Umbilical cord (tissue), 2 donors: ENCODE measurements at places on chromosomes 2 and 18.
A peak's percentile ranks its signal among the peaks of the same experiment; 100 is the strongest.

GRCh38 chr2:185372188-185372587 is 366.4 kb upstream of the FSIP2 start:
- DNase-seq, result no peak

DNA sequence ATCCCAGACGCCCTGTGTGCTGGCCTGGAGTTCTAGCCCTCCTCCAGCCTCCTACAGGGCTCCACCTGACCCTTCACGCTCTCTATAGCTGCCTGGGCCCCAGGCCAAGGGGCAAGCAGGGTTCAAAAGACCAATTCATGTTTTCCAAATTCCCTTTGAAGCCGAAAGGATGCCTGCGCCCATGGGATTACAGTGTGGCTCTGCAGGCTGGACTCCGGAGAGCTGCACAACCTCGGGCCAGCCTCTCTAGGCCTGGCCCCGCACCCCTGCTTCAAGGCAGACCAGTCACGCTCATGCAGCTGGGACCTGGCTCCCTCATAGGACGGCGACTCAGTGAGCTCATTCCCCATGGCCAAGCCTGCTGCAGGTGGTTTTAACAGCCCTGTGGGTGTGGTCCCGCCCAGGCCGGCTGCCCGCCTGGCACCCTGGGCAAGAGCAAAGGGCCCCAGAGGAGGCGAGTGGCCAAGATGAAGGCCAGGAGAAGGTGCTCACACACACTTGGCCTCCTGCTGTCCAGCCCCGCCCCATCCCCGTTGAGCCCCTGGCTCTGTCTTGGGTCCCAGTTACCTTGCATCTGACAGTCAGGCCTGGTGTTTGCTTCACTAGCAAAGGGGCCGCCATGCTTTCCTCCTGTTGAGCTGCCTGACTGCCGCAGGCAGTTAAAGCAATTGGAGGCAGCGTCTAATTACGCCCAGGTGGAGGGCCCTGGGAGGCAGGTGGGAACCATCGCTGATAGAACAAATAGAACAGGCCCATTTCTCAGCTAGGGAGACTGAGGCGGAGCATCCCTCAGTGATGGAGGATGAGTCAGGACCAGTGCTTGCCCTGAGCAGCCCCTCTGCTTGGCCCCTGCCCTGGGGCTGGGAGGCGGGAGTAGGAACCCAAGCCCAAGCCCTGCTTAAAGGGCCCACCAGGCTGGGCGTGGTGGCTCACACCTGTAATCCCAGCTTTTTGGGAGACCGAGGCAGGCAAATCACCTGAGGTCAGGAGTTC is 56.9 kb downstream of the SMAD7 start:
- DNase-seq, result peak; percentile 64

DNA sequence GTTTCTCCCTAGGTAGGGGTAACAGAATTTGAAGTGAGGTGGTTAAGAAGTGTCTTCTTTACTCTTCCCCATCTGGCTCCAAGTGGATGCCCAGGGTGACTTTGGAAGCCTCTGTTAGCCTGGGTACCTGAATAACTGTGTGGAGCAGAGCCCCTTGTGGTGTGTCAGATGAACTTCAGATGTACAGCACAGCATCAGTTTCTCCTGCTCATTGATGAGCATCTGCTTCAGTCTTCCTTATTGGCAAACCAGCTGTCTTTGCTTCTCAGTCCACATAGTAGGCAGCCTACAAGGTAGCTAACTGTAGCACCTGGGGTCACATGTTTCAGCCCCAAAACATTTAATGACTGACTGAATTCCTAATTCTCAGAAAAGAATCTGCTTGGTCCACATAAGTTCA is 56.2 kb upstream of the ATP8B1 start:
- no peak for DNase-seq

DNA sequence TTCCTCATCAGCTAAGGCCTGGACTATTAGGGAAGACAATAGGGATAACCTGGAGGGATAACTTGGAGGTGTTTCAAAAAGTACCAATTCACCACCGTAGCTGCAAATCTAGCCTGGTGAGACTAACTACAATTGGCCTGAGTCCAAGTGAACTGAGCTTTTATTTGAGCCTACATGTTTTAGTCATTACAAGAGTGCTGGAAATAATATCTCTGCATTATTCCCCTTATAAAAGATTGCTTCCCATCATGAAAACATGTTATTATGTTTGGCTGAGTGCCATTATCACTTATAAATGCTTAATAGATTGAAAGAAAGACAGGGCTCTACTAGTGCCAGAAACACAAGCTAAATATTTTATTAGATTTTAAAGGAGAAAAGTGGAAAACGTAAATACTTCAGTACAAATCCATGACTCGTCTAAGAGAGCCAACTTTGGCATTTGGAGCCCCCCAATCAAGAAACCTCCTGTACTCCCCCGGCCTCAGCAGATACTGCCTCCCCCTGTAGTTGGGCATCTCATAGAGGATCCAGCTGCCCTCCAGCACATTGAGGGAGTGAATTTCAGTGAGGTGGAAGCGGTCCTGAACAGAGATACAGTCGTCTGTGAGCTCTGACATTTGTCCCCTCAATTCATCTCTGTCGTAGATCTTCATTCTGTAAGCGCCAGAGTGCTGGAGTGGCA is 3.6 kb downstream of the CRYGB start:
- DNase-seq, result peak; percentile 57

- no peak for DNase-seq
Observed at GRCh38 chr18:54280220-54280569, 10.9 kb downstream of the POLI start.

GRCh38 chr2:218745160-218745558 is 34.5 kb downstream of the TTLL4 start:
- DNase-seq, result no peak

DNA sequence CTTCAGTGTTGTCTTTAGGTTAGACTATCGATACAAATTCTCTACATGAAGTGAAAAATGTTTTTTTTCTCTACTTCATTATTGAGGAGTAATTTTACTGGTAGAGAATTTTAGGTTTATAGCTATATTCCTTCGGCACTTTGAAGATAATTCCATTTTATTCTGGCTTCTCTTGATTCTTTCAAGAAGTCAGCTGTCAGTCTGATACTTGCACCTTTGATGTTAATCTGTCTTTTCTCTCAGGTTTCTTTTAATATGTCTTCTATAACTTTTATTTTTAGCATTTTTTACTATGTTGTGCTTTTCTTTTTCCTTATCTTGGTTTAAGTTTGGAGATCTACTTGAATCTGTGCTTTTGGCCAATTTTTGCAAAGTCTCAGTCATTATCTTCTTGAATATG is 18.6 kb downstream of the TSPYL6 start:
- DNase-seq, result no peak

- no peak for DNase-seq
Observed at GRCh38 chr18:73711256-73711655, 436.4 kb downstream of the FBXO15 start.

DNA sequence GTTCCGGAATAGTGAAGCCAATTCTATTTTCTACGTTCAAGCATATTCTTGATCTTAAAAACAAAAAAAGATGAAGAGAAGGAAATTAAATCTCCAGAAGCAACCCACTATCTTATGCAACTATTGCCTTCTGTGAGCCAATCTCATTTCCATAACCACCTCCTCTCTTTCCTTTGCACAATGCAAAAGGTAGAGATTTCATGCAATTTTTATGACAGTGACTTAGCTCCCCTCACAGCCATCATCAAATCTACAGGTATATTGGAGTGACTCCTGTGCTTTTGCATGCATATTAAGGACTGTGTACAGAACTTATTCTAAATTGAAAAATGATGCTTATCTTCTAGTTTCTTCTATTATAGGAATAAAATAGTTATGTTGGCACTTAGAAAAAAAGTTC is 191.8 kb downstream of the DCC start:
- no peak for DNase-seq

GRCh38 chr2:164690361-164690760 is 69.1 kb upstream of the GRB14 start:
- no peak for DNase-seq

DNA sequence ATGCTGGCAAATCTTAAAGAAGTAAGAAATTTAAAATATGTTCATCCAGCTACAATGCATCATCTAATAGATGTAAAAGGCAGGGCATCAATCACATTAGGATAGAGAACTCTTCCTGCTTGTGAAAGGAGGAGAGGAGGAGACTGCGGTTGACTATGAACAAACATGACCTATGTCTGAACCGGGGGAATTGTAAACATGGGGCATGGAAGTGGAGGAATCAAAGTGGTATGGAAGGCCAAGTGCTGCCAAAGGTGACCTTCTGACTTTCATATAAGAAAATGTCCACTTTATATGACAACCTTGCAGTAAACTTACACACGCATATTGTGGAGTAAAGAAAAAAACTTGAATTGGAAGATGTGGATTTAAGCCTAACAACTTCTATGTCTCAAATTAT is 20.0 kb upstream of the SLC8A1 start:
- no peak for DNase-seq

DNA sequence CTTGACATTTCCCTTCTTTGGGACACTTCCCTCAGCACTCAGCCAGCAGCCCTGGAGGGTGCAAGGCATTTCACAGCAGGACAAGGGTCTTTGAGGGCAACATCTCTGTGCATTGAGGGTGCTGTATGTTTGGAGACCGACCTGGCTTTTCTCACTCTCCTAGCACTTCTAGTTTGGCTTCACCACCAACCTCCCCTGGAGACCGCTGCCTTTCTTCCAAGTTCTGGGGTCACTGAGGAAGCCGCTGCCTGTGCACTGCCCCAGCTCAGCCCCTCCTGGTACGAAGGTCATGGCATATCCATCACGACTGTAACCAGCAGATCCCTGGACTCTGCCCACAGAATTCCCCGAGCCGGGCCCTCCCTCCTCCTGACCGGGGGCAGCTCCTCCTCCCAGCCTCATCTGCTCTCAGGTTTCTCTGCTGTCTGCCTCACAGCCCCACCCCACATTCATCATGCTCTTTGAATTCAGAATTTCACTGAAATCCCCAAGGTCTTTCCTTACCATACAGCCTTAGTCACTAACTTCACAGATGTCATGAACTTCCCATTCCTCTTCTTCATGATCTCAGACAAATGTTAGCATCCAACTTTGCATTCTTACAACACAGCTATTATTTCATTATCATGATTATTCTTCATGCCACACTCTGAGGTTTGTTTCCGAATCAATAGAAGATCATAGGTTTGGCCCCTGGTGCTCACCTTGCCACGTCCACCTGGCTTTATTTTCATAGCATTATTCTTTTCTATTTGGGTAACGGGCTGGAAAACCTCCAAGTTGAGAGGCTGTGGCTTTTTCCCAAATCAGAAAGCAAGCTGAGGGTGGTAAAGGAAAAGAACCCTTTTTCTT is 113.0 kb upstream of the COPS8 start:
- peak; percentile 89 for DNase-seq

DNA sequence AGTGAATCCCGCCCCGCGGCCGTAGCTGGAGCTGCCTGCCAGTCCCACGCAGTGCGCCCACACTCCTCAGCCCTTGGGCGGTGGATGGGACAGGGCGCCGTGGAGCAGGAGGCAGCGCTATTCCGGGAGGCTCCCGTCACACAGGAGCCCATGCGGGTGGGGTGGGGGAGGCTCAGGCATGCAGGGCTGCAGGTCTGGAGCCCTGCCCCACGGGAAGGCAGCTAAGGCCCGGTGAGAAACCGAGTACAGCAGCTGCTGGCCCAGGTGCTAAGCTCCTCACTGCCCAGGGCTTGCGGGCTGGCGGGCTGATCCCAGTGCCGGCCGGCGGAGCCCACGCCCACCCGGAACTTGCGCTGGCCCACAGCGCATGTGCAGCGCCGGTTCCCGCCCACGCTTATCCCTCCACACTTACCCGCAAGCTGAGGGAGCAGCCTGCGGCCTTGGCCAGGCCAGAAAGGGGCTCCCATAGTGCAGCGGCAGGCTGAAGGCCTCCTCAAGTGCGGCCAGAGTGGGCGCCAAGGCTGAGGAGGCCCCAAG is 1152.8 kb upstream of the CELF4 start:
- no peak for DNase-seq

GRCh38 chr2:105924932-105925331 is 180.2 kb downstream of the NCK2 start:
- no peak for DNase-seq

GRCh38 chr2:46161911-46162310 is 135.3 kb upstream of the EPAS1 start:
- DNase-seq, result no peak

DNA sequence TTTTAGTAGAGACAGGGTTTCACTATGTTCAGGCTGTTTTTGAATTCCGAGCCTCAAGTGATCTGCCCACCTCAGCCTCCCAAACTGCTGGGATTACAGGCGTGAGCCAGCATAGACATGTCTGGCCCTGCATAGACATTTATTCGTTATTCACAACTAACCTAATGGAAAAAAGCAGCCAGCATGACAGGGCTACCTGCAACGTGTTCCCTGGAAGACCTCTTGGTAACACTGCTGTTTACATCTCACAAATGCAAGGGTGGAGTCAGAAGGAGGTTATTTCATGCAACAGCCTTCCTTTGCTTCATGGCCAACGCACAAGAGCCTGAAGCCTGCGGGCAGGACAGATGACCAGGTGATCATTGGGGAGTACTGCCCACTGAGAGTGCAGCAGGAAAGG is 9.2 kb downstream of the SERPINE2 start:
- no peak for DNase-seq
